ENCODE measurements at places on chromosomes 6 and 20.
A peak's percentile ranks its signal among the peaks of the same experiment; 100 is the strongest.

DNA sequence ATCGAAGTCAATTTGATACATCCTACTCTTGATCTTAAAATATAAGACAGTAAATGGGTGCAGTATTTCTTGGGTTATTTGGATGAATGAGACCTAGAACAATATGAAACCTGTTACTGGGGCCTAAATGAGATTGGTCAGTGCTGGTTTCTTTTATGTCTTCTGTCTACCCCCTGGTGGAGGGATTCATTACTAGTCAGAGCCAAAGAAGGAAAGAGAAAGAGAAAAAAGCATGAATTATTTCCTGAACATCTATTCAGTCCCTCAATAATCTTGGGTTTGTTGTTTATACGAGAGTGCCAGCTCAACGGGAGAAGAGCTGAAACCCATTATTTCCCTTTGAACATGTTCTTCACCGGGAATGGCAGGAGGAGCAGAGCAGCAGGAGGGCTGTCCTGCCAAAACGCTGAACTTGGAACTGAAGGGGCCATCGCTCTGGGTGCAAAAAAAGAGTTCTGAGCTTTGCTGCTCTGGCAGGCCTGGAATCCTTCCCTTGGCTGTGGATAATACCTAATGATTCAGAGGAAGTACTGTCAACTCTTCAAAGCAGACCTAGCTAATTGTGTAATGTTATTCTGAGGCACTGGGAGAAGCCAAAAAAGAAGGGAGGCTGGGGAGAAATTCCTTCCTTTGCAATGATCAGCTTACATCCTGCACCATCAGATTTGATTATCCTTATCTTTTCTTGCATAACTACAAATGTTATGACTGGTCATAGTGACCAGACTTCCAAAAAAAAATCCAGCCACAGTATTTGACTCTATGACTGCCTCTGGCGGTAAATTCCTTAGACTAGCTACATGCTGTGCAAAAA is 72.0 kb downstream of the BLOC1S5 start:
- DNase-seq, result peak; percentile 18

DNA sequence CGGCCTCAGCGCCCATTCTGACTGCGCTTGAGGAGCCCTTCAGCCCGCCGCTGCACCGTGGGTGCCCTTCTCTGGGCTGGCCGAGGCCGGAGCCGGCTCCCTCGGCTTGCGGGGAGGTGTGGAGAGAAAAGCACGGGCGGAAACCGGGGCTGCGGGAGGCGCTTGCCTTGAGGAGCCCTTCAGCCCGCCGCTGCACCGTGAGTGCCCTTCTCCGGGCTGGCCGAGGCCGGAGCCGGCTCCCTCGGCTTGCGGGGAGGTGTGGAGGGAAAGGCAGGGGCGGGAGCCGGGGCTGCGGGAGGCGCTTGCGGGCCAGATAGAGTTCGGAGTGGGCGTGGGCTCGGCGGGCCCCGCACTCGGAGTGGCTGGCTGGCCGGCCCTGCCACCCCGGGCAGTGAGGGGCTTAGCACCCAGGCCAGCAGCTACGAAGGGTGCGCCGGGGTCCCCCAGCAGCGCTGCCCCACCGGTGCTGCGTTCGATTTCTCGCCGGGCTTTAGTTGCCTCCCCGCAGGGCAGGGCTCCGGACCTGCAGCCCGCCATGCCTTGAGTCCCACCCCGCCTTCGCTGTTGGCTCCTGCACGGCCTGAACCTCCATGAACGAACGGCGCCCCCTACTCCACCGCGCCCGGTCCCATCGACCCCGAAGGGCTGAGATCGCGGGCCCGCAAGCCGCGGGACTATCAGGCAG is 45.7 kb upstream of the MCUR1 start:
- no peak for DNase-seq

GRCh38 chr6:107732461-107732860 is 91.7 kb downstream of the SCML4 start:
- DNase-seq, result no peak

- no peak for DNase-seq
Measured at GRCh38 chr6:155818698-155819097, 363.1 kb upstream of the NOX3 start.

DNA sequence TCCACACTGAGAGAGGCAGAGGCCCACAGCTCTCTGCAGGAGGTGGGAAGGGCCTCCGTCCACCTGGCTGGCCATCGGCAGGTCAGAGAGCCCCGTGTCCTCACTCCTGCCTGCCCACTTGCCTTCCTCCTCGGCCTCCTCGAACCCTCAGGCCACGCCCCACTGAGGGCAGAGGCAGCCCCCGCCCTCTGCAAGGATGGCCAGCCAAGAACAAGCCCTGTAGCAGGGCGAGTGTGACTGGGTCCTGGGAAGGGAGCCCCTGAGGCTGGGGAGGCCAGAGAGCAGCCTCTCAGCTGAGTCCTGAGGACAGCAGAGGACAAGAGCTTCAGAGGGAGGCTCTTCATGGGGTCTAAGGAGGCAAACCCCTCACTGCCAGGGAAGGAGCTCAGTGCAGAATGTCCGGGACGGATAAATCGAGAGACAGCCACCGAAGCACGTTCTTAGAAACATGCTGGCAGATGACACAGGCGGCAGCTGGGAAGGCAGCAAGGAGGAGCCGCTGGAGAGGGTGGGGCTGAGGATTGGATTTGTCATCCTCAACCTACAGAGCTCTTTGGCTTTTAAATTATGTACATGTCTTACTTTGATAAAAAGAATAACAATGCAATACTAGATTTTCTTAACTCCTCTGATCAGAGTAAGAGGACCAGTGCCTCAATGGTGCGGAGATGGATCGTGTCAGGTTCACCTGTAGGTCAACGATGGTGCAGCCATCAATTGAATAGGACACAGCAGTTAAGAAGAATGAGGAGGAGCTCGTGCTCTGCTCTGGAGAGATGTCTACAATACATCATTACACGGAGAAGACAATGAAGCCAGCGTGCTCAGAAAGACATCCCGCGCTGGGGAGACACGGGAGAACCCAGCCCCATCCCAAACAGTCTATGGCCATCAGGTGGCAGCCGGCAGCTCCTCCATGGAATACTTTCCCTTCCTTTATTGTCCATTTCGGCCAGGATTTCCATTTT is 53.0 kb downstream of the GNAS-AS1 start:
- no peak for DNase-seq

DNA sequence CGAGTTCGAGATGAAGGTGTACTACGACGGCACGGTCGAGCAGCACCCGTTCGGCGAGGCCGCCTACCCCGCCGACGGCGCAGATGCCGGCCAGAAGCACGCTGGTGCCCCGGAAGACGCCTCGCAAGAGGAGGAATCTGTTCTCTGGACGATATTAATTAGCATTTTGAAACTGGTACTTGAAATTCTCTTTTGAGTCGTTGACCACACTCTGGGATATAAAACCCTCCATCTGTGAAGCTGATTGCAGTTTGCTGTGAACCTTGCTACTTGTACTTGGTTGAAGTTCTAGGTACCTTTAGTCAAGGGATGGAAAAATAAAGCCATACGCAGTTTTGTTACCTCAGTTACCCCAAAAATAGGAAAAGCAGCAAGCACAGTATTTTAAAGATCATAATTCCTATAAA is 917 bp downstream of the C6orf120 start:
- DNase-seq, result no peak

GRCh38 chr6:82521369-82521768 is 157.8 kb downstream of the TPBG start:
- DNase-seq, result no peak

- no peak for DNase-seq
Measured at GRCh38 chr20:7897781-7898364, 42.4 kb downstream of the HAO1 start.

- DNase-seq, result no peak
Measured at GRCh38 chr20:38700141-38700540, 24.1 kb upstream of the SLC32A1 start.

DNA sequence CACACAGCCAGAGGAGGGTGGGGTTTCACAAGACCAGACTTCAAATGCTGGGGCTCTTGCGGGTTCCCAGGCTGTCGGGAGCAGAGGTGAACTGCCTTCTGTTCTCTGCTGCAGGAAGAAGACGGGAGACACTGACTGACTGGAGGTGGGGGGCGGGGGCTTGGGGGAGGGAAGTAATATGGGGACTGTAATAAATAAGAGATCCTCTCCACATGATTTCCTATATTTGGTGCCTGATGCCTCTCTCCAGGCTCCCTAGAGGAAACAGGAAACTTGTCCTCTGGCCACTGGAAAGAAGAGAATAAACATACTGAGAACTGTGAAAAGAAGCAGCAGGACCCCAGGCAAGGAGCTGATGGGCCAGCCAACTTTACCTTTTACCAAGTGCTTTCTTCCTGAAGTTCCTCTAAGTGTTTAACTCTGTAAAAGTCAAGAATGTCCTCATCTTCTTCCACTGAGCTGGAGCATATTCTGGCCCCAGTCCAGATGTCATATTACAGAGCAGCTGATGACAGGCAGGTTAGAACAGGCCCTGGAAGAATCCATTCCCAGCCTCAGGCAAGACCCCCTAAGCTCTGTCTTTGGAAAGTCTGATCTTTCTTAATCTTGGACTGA is 33.2 kb upstream of the ADGRF5 start:
- DNase-seq, result no peak

Measured in RCC 7860 (cell line).